ENCODE measurements at places on chromosomes 12 and 14.

DNA sequence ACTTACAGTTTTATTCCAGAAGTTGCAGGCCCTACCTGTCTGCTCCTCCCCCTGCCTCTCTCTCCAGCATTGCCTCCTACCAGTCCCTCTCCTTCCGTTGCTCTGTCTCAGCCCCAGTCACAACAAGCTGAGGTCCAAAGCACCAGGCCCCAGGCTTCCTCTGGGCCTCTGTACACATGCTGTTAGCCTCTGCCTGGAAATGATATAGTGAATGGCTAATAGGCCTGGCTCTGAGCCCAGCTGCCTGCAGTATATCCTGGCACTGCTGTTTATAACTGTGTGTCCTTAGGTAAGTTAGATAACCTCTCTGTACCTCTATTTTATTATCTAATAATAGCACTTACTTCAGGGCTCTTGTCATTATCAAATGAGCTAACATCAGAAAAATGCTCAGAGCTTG, 114.9 kb upstream of the PWP1 start:
- DNase-seq: no peak

- DNase-seq: no peak
These were observed 65.1 kb upstream of the DUSP6 start for GRCh38 chr12:89417246-89417977.

DNA sequence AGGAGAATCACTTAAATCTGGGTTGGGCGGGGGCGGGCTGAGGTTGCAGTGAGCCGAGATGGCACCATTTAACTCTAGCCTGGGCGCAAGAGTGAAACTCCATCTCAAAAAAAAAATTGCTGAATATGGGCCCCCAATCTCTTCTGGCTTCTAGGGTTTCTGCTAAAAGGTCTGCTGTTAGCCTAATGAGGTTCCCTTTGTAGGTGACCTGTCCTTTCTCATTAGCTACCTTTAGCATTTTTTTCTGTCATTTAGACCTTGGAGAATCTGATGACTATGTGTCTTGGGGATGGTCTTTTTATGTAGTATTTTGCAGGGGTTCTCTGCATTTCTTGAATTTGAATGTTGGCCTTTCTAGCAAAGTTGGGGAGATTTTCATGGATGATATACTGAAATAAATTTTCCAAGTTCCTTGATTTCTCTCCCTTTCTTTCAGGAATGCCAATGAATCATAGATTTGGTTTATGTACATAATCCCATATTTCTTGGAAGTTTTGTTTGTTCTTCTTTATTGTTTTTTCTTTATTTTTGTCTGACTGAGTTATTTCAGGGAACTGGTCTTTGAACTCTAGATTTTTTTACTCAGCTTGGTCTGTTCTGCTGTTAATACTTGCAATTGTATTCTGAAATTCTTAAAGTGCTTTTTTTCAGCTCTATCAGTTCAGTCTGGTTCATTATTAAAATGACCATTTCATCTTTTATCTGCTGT, 181.5 kb downstream of the TTC6 start:
- no peak for DNase-seq

GRCh38 chr14:102540315-102541028, 30.9 kb upstream of the ANKRD9 start:
- no peak for DNase-seq

GRCh38 chr14:34075042-34075744, 124.3 kb upstream of the EGLN3 start:
- no peak for DNase-seq

GRCh38 chr14:45290547-45290946, 37.5 kb upstream of the MIS18BP1 start:
- DNase-seq: no peak

- DNase-seq: no peak
These were observed 1417.5 kb upstream of the SEL1L start for GRCh38 chr14:82951171-82951570.

DNA sequence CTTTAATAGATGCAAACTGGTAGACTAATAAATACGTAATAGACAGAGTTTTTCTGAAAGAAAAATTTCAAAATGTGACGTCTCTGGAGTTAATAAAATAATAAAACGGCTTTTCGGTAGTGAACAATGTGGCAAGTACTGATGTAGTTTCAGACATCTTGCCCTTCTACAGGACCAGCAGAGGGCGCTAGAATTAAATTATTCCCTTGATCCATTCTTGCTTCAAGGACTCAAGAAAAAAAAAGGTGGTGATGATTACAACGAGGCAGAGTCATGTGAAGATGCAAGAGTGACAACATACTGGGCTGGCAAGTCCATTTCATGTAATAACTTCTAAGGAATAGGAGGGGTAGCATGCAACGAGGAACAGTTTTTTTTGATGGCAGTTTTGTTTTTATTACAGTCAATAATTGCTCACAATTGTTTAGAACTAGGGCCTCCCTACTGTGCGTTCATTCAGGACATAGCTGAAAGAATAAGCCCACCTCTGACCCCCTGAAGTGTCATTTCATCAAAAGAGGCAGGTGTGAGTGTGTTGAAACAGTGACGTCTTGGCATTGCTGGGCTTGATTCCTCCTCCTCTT, 101.0 kb upstream of the GZMB start:
- DNase-seq: peak; percentile 43

- no peak for DNase-seq
These were observed 79.5 kb downstream of the DCAF5 start for GRCh38 chr14:69073429-69073828.

DNA sequence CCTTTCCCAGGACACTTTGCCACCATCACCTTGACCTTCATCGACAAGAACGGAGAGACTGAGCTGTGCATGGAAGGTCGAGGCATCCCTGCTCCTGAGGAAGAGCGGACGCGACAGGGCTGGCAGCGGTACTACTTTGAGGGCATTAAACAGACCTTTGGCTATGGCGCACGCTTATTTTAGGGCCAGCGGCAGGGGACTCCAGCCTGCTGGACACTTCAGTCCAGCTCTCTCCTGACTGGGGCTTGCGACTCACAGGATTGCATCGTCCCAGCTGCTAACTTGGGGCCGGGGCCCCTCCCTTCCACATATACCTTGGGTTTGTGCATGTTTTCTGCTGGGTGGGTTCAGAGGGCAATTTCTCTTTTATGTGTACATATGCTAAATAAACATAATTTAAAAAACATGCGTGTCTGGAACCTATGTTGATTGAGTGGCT, 11.2 kb downstream of the AHSA1 start:
- no peak for DNase-seq

- DNase-seq: no peak
These were observed 19.9 kb downstream of the SLC35F4 start for GRCh38 chr14:57845802-57846531.

- no peak for DNase-seq
These were observed 7.2 kb downstream of the ANKS1B start for GRCh38 chr12:99977550-99977949.

DNA sequence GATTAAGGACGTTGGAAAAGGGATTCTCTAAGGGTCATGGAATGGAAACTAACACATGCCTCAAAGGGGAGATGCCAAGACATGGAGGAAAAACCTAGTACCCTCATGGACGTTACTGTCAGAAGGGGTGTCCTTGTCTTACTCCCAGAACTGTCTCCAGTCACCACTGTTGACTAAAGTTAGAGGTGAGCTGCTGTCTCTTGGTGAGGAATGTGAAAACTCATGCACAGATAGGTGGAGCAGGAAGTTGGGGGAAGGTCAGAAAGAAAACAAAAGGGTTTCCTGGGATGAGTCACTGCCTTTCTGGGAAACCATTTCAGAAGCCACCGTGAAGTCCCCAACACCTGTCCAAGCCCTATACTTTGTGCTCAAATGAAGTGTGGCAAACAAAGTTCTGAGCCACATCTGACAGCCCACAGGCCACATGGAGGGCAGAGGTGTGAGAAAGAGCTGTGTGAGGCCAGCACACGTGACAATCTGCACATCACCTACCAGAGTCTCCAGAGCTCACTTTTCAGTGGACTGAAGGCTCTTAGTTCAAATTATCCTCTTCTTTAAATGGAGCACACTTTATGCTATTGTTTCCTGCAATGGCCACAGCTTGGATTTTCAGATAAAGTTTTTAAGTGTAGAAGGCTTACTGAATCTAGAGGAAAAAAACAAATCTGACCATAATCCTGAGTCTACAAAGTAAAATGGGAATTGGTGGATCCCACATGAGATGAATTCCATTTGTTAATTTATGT, 92.9 kb upstream of the EGLN3 start:
- DNase-seq: peak; percentile 13

DNA sequence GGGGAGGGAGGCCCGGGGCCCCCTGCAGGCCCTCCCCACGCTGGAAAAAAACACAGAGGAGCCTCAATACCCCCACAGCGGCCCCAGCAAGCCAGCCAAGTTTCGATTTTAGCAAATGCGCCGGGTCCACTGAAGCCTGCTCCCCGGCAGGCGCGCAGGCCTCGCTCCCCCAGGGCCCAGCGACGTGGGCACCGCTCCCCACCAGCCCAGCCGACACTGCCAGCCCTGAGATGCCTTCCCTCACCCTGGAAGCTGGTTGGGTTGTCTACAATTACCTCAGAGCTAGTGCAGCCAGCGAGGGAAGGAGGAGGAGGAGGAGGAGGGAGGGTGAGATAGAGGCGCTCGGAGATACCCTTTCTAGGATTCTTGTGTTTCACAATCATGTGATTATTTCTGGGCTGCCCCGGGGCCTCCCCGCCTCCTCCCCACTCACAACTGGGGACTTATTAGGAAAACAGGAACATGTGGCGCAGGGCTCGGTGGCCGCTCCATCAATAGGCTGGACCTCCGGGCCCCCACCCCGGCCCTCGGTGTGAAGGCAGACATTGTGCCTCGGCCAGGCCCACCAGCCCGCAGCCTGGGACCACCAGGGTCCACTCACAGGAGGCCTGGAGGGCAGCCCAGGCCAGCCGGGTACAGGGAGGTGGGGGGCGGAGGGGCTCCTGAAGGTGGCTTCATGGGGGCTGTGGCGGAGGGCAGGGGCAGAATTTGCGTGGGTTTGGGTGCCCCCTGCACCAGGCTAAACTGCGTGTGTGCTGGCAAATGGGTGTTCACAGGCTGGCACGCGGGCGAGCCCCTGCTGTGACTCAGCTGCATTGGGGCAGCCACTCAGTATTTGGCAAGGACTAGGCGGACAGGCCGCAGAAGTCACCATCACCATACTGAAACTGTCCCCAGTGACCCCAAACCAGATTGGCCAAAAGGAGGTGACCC, 109.9 kb downstream of the NCOR2 start:
- peak; percentile 27 for DNase-seq

GRCh38 chr12:96396914-96397313, 3.3 kb downstream of the CDK17 start:
- DNase-seq: no peak

All from CD4-positive, alpha-beta T cell (primary cell).